Activated T-cell treated with anti-CD3 and anti-CD28 coated beads, Interleukin-2, amount 50 U/mL, for 48 hours (primary cell): ENCODE measurements at places on chromosomes 6 and 20.

GRCh38 chr20:43528258-43528875, 20.9 kb downstream of the L3MBTL1 start:
- DNase-seq = no peak

DNA sequence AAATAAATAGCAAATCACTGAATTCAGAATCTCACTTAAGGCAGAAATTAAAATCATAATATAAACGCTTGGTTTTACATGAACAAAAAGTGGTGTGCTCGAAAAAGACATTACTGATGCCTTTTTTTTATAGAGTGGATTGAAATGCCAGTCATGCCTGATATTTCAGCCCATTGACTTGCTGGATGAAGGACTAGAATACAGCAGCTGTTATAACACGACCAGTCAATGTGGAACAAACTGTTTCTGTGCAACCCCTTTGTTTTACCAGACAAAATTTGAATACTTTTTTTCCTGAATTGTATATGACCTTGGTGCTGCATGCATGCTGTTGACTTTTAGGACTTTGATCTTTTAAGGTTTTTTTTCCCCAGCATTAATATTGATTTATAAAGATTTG, 150.0 kb downstream of the QKI start:
- DNase-seq = no peak

DNA sequence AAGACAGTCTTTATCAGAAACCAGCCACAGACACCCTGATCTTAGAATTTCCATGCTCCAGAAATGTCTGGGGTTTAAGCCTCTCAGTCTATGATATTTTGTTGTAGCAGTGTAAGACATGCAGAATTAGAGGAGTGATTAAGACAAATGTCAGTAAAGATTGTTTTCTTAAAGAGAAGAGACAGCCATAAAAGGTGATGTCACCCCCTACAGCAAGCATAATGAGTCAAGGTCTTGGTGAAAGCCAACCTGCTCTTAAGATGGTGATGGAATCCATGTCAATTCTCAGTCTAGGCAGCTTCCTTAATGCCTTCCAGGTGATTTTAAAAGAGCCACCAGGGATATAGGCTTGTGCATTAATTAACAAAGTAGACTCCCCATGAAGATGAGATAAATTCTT, 849.9 kb upstream of the EPHA7 start:
- DNase-seq = no peak

DNA sequence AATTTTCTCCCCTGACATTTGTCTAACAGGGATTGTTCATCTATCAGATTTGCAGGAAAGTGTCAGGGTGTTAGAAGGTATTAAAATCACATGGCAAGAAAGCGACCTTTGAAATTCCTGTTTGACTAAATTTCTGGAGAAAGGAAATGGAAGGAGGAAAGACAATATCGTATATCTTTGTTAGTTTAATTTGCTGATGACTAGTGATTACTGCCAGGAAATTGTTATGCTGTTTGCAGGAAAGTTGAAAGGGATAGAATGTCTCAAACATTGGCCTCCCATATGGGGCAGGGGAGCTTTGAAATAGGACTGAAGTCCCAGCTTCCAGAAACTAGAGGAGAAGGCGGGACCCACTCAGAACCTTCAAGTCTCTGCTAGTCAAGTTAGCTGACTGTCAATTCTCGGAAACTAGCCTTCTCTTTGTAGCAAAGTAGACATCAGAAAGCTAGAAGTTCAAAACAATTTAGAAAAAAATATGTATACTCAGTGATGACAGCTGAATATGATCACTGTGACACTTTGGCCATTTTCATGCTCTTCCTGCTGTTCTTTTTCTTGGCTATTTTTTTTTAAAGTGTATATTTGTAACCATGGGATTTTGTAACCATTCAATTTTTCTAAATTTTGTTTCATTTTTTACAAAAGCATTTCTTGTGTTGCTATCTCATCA, 53.4 kb upstream of the RALGAPA2 start:
- DNase-seq = no peak

- DNase-seq = no peak
Measured at GRCh38 chr6:108672641-108673040, 111.9 kb downstream of the FOXO3 start.

GRCh38 chr6:105642708-105643107, 239.8 kb upstream of the PREP start:
- DNase-seq = no peak
